Activated CD4-positive, alpha-beta memory T cell treated with anti-CD3 and anti-CD28 coated beads for 36 hours (primary cell): ENCODE measurements at places on chromosomes 16 and 17. TPM values are rescaled to one million over a fixed set of nuclear protein-coding genes. Genes with fewer than 3 reads are reported as not detected.

The CCL2 gene
- total RNA-seq, result not detected

The NHLRC4 gene
- 0.45 TPM for total RNA-seq

The CCL17 gene
- total RNA-seq, result 1.6 TPM

The ENGASE gene
- 42.5 TPM for total RNA-seq

The SPIRE2 gene
- 0.63 TPM for total RNA-seq

The FBXL16 gene
- total RNA-seq, result 7.7 TPM

The C16orf95 gene
- total RNA-seq, result 15.0 TPM

DNA sequence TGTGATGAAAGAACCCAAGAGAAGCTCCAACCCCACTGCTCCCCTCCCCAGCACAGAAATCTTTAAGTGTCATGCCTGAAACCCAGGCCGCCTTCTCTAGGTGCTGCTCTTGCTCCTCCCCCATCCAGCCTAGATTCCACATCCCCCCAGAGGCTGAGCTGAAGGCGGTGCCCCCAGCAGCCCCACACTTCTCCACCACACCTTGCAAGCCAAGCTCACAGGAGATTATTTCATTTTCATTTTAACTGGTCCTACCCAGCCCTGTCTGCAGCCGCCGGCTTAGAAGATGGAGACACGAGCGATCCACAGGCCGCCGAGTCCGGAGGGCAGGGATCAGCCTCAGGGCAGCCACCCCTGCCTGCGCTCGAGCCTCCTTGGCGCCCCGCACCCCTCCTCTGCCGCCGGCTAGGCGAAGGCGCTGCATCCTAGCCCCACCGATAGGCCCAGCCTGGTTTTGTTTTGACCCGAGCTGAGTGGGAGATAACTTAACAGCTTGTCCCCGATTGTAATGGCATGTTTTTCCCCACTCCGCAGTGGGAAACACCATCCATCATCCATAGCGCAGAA, 125.3 kb downstream of the RBFOX3 start:
- DNase-seq, result no peak
- no peaks in the 10 kb centered on the region for H3K4me1 ChIP-seq
- no peak overlapping the region for H3K4me3 ChIP-seq
- no peak overlapping the region for H3K27ac ChIP-seq
- H3K27me3 ChIP-seq, result peaks cover 44% of the 10 kb centered on the region
- H3K36me3 ChIP-seq, result no peaks in the 10 kb centered on the region

- no peak within 1 kb of the TSS for H3K27ac ChIP-seq
- peaks cover 5% of the 10 kb centered on the region for H3K4me1 ChIP-seq
- no peak within 1 kb of the TSS for H3K4me3 ChIP-seq
These were observed at the start of gene BCO1 for GRCh38 chr16:81238296-81239011. TSS of gene BCO1 (plus strand) at chr16:81238689. CDS start at chr16:81238909, 220 bp downstream.

DNA sequence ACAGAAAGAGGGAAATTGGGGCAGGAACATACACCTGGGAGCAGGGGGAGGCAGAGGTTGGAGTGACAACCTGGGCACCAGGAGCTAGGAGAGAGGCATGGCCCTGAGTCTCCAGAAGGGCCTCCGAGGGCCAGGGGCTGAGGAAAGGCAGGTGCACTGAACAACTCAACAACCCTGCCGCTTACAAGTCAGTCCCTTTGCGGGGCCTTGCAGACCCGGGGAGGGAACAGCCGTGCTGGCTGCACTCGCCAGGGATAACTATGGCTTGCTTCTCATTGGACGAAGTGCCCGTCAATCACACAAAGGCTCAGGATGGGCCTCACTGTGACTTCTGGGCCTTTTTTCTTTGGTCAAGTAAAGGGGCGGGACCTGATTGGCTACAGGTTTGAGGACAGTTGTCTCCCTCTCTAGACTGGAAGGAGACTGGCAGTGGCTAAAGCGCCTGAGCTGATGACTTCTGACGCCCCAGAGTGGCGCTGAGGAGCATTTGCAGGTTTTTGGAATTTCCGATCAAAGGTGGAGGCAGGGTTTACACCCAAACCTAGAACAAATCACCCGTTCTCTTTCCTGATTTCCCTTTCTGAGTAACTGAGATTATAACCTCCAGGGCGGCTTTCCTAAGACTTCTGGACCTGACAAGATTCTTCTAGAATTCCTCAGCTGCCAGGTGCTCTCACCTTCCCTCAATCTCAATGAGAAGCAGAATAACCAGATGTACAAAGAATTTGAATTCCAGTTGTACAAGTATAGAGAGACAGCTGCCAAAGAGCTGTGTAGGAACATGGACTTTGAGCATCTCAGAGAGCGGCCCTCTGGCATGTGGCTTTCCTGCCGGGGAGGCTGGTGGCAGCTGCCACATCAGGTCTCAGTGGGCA, 27.6 kb upstream of the ST6GALNAC2 start:
- no peak overlapping the region for H3K4me3 ChIP-seq
- peaks cover 2% of the 10 kb centered on the region for H3K27me3 ChIP-seq
- no peaks in the 10 kb centered on the region for H3K4me1 ChIP-seq
- no peak for DNase-seq
- no peaks in the 10 kb centered on the region for H3K36me3 ChIP-seq

DNA sequence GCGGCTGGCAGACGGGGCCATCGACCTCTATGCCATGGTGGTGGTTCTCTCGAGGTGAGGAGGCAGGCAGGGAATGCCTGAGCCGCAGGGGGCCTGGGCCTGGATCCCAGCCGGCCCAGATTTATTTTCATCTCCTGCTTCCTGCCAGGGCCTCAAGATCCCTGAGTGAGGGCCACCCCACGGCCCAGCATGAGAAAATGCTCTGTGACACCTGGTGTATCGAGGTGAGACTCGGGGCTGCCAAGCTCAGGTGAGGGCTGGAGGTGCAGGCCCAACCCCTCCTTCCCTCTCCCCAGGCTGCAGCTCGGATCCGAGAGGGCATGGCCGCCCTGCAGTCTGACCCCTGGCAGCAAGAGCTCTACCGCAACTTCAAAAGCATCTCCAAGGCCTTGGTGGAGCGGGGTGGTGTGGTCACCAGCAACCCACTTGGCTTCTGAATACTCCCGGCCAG, 4.9 kb downstream of the ACADVL start:
- H3K4me1 ChIP-seq, result peaks cover 22% of the 10 kb centered on the region
- no peak overlapping the region for H3K4me3 ChIP-seq
- H3K27ac ChIP-seq, result no peak overlapping the region
- DNase-seq, result no peak
- no peaks in the 10 kb centered on the region for H3K27me3 ChIP-seq
- H3K36me3 ChIP-seq, result peaks cover 44% of the 10 kb centered on the region

DNA sequence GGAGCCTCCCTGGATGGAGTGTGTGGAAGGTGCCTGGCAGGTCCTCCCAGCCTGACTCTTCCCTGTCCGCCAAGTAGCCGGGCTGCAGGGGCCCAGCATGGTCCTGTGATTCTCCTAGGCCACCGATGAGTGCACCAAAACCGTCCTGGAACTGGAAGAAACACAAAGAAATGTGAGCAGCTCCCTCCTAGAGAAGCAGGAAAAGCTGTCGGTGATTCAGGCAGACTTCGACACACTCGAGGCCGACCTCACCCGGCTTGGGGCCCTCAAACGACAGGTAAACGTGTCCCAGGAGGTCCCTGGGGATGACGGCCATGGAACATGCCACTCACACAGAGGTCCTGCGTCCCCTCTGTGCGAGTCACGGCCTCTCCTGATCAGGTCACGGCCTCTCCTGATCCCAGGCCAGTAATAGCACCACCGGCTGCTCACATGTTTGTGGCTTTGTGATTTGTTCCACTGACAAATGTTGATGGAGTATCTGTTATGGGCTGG, 4.2 kb upstream of the GAA start:
- H3K27ac ChIP-seq, result no peak overlapping the region
- no peak for DNase-seq
- peaks cover 2% of the 10 kb centered on the region for H3K36me3 ChIP-seq
- no peaks in the 10 kb centered on the region for H3K27me3 ChIP-seq
- no peak overlapping the region for H3K4me3 ChIP-seq
- peaks cover 19% of the 10 kb centered on the region for H3K4me1 ChIP-seq

GRCh38 chr17:70862295-70862694, 693.0 kb downstream of the KCNJ2 start:
- no peaks in the 10 kb centered on the region for H3K4me1 ChIP-seq
- peaks cover 1% of the 10 kb centered on the region for H3K27me3 ChIP-seq
- no peak overlapping the region for H3K4me3 ChIP-seq
- H3K27ac ChIP-seq, result no peak overlapping the region

GRCh38 chr17:1697681-1698080, 12.5 kb downstream of the TLCD2 start:
- no peak overlapping the region for H3K4me3 ChIP-seq
- DNase-seq, result no peak
- no peak overlapping the region for H3K27ac ChIP-seq
- no peaks in the 10 kb centered on the region for H3K4me1 ChIP-seq

DNA sequence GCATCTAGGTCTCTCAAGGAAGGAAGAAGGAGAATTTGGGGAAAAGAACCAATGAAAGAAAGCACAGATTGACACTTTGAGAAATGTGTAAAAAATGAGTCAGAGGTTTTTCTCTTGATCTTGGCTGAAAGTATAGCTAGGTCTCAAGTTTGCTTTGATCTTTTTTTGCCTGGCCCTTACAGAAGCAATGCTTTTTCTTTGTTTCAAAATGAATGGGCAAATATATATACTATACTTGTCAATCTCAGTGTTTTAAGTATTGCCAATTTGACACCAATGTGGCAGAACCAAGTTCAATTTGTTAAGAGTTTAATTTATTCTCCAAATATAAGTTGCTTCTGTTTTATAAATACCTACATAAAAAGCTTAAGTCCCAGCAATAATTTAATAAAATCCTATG, 119.6 kb downstream of the PPM1E start:
- H3K36me3 ChIP-seq, result no peaks in the 10 kb centered on the region
- peaks cover 2% of the 10 kb centered on the region for H3K27me3 ChIP-seq
- no peaks in the 10 kb centered on the region for H3K4me1 ChIP-seq
- no peak for DNase-seq
- H3K4me3 ChIP-seq, result no peak overlapping the region

DNA sequence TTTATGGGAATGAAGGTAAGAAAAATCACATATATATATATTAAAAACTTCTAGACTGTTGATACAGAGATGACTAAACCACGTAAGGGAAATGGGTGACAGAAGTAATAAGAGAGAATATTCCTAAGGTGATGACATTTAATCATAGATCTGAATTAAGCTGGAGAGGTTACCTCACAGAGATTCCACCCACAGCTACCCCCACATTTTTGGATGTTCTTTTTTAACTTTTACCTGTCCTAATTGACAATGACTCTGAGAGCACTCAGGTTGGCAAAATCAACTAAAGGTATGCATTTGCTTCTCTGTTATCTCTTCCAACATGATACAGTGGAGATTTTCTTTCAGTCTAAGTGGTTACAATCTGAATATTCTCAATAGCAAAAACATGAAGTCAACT, 1280.6 kb downstream of the CDH11 start:
- DNase-seq, result no peak
- H3K27ac ChIP-seq, result no peak overlapping the region
- no peaks in the 10 kb centered on the region for H3K4me1 ChIP-seq
- H3K36me3 ChIP-seq, result no peaks in the 10 kb centered on the region
- no peaks in the 10 kb centered on the region for H3K27me3 ChIP-seq

DNA sequence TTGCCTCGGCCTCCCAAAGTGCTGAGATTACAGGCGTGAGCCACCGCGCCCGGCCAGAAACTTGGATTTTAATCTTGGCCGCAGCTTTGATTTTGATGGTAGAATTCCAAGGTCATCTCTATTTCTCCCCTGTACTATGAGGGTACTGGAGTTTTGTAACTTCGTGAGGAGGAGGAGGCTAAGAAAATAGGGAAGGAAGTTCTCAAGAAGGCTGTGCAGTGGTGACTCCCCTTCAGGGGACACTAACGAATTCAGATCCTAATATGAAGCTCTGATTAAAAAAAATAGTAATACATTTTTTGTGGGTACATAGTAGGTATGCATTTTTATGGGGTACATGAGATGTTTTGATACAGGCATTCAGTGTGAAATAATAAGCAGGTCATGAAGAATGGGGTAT, 55.9 kb downstream of the LDHD start:
- no peaks in the 10 kb centered on the region for H3K27me3 ChIP-seq
- DNase-seq, result no peak
- H3K4me3 ChIP-seq, result no peak overlapping the region
- peaks cover 28% of the 10 kb centered on the region for H3K4me1 ChIP-seq
